ENCODE measurements at places on chromosomes 5 and 9.
A peak's percentile ranks its signal among the peaks of the same experiment; 100 is the strongest.

GRCh38 chr5:79793304-79793703 is 103.7 kb downstream of the CMYA5 start:
- no peak for DNase-seq

DNA sequence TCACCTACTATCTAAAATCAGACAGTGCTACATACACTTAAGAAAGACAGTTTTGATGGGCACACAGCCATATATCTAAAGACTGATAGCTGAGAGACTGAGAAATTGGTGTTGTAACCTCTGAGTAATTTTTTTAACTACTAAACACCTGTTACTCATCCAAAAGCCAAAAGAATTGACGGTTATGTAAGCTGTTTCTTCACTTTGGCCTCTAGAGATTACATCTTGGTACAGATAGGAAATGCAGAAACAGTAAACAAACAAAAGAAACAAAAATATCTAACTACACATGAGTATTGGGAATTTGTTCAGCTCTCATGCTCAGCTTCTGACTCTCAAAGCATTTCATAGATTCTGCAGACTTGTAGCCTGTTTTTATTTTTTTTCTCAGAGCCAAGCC is 152.1 kb upstream of the GAS1 start:
- DNase-seq: no peak

GRCh38 chr9:122225312-122226141 is 3.2 kb downstream of the LHX6 start:
- DNase-seq: no peak

GRCh38 chr5:109191153-109191558 is 218.6 kb downstream of the PJA2 start:
- peak; percentile 30 for DNase-seq

GRCh38 chr9:37432020-37432419 is 9.5 kb downstream of the GRHPR start:
- no peak for DNase-seq

- DNase-seq: no peak
These were observed 219.2 kb downstream of the MEF2C start for GRCh38 chr5:88663793-88664216.

GRCh38 chr5:67427850-67428298 is 231.3 kb upstream of the CD180 start:
- no peak for DNase-seq

GRCh38 chr9:132333556-132333955 is 21.2 kb downstream of the SETX start:
- no peak for DNase-seq

GRCh38 chr5:138872841-138873465 is 2.2 kb downstream of the LRRTM2 start:
- no peak for DNase-seq

DNA sequence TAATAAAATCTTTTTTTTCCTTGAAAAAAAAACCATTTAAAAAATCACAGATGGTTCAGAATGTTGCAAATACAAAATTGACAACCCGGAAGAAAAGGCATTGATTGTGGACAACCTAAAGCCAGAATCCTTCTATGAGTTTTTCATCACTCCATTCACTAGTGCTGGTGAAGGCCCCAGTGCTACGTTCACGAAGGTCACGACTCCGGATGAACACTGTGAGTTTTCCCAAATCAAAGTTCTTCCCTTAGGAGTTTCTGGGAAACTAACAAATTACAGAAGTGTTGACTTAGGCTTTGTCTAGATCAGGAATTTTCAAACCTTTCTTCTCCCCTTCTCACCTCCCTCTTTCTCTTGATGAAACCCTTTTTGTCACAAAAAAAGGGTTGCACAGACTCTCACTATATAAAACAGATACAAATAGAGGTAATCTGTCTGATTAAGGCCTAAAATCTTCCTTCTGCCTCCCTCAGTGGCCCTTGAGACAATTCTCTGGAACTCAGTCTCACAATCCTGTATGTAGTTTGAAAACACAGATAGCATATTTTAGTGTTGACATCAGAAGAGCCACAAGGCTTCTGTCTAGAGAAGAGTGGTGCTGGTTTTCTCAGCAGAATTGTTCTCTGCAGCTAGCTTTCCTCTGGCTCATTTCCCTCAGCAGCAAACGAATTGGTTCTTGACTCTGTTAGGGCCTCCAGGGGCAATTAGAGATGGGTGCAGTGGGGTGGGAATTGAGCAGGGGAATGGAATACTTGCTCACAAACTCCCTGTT is 79.5 kb downstream of the OSMR start:
- no peak for DNase-seq

Data from pulmonary artery endothelial cell (primary cell).